ENCODE measurements at places on chromosomes 7 and 10. TPM values are rescaled to one million over a fixed set of nuclear protein-coding genes. Genes with fewer than 3 reads are reported as not detected.

DNA sequence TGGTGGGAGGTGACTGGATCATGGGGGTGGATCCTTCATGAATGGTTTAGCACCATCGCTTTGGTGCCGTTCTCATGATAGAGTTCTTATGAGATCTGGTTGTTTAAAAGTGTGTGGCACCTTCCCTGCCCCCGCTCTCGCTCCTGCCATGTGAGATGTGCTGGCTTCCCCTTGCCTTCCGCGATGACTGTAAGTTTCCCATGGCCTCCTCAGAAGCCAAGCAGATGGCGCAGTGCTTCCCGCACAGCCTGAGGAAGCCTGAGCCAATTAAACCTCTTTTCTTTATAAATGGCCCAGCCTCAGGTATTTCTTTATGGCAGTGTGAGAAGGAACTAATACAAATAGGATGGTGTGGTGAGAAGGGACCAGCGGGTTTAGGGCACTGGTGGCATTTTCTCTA, 243.3 kb upstream of the CELF2 start:
- no peak for DNase-seq

DNA sequence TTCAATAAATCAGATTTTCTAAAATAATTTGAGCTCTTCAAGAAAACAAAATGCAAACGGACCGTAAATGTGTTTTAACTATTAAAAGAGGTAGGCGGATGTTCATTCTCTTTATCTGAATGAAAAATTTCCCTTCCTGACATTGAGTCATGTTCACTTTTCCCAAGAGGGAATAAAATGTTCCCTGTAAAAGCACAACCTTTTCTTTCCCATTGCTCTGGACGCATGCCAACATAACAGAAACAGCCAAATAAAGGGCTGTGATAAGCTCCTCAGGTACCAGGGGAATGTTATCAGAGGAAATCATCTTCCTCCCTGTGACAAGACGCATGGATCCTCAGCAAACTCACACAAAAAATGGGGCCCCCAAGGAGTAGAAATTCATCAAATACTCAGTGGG, 251.8 kb downstream of the MTERF1 start:
- no peak for DNase-seq

DNA sequence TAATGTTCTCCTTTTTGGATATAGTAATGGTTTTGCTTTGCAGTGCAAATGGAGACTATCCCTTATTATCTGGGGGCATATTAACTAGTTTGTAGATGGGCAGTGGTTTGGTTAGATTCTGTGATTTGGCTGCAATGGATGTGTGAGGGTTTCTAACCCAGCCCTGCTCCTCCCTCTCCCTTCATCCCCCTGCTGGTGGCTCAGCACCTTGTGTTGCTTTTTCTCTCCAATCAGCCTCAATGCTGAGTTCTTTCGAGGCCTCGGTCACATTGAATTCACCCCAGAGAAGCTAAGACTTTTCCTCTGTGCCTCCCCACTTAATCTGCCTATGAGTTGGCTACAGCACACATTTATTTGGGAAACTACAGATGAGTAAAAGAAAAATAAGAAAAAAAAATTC, 120.0 kb downstream of the MALRD1 start:
- no peak for DNase-seq

Gene EVX1
- not detected for polyA plus RNA-seq

Gene DLG5
- polyA plus RNA-seq = 5.8 TPM

Data from heart right ventricle (tissue), 16 donors.